GM19239 (cell line): ENCODE measurements at places on chromosomes 1 and 21.

- peak; percentile 32 for DNase-seq
Observed at GRCh38 chr1:55337801-55338447, 122.8 kb upstream of the USP24 start.

- DNase-seq: no peak
Observed at GRCh38 chr1:3625151-3625907, 514 bp downstream of the TPRG1L start.

- DNase-seq: no peak
Observed at GRCh38 chr1:53448241-53448841, 10.9 kb upstream of the DMRTB1 start.

GRCh38 chr1:93716163-93716562 is 34.5 kb upstream of the BCAR3 start:
- no peak for DNase-seq
